ENCODE measurements at places on chromosomes 5 and 9.
A peak's percentile ranks its signal among the peaks of the same experiment; 100 is the strongest.

DNA sequence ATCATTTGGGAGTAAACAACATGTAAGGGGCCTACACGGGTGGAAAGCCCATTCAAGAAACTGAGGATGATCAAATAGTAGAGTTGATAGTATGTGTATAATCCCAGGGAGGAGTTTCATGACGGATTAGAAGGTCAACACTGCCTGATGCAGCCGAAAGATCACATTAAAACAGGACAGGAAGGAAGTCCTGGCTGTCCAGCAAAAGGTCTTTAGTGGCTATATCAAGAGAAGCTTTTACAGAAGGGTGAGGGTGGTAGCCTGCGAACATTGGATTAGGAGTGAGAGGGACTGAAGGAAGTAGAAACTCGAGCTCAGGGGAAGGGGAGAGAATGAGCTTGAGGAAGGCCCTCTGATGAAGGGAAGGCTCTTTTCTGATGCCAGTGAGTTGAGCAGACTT, 36.0 kb downstream of the DOCK8 start:
- DNase-seq, result no peak

- DNase-seq, result no peak
Measured at GRCh38 chr9:83432104-83432627, 106.0 kb downstream of the FRMD3 start.

GRCh38 chr9:128887914-128888350, 6.0 kb downstream of the LRRC8A start:
- DNase-seq, result no peak

DNA sequence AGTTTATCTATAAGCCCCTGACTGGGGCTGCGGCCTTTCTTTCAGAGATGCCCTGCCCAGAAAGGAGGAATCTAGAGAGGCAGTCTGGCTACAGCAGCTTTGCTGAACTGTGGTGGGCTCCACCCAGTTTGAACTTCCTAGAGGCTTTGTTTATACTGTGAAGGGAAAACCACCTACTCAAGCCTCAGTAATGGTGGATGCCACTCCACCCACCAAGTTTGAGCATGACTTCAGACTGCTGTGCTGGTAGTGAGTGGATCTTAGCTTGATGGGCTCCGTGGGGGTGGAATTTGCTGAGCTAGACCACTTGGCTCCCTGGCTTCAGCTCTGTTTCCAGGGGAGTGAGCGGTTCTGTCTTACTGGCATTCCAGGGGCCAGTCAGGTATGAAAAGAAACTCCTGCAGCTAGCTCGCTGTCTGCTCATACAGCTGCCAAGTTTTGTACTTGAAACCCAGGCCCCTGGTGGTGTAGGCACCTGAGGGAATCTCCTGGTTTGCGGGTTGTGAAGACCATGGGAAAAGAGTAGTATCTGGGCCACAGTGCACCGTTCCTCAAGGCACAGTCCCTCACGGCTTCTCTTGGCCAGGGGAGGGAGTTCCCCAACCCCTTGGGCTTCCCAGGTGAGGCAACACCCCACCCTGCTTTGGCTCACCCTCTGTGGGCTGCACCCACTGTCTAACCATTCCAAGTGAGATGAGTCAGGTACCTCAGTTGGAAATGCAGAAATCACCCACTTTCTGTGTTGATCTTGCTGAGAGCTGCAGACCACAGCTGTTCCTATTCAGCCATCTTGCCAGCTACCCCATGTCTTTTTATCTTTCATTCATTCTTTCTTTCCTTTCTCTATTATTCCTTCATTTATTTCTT, 211.8 kb upstream of the C9orf72 start:
- DNase-seq, result peak; percentile 37

DNA sequence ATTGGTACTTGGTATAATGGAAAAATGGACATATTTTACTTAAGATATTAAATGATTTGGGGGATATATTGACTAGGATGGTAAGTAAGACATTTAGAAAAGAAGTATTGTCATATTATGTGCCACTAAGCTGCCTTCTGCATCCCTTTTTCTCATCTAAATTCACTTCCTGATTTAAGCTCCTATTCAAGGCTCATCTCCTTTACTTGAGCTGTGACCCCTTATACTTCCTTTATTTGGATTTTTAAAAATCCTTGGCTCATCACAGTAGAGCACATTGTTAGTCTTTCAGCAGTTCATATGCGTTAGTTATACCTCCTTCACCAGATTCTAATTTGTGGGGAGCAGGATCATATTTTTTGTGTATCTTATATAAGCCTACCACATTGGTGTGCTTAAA, 6.6 kb downstream of the COMMD10 start:
- no peak for DNase-seq

- no peak for DNase-seq
Measured at GRCh38 chr9:126611193-126611591, 2.5 kb upstream of the LMX1B start.

DNA sequence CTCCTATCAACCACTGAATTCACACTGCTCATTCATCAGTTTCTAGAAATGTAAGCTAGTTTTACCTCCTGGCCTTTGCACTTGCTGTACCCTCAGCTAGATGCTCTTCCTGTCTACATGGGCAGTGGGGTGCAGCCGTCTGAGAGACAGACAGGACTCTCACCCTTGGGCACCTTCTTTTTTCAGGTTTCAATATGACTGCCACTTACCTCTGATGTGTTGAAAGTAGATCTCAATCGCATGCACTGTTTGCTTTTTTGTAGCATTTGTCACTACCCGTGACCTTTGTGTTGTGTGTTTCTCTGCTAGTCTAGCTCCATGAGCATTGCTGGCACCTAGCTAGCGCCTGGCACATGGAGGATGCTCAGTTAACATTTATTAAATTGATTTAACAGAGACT, 403.1 kb upstream of the TRPC7 start:
- DNase-seq, result no peak

DNA sequence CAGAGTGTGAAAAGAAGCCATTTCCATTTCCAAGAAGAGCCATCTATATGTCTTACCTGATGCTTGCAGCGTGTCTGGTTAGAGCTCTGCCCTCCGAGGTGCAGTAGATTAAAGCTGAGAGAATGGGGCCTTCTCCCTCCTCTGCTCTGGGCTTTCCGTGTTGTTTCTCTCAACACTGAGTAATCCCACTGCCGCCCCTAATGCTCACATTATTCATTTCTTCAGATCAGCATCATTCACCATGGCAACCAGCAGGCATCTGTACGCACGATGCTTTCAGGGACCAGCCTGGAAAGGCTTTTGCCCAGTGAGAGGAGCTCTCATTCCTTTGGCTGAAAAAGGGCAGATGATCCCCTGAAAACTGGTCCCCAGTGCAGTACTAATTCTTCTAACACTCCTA, 79.6 kb downstream of the CYFIP2 start:
- no peak for DNase-seq

DNA sequence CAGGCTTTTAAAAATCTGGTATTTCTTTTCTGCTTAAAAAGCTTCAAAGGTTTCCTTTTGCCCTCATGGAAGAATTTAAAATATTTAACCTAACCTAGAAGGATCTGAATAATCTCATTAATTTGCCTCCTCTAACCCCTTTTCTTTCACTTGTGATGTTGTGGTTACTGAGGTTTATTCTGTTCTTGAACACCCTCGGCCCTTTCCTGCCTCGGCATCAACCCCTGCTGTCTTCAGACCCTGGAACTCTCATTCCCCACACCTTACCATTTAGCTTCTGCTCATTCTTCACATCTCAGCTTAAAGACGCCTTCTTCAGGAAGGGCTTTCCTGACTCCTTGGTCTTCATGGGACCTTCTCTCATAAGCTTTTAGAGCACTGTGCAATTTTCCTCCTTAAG, 131.4 kb upstream of the MAN2A1 start:
- no peak for DNase-seq

- no peak for DNase-seq
Measured at GRCh38 chr9:96501633-96502538, 51.9 kb downstream of the HABP4 start.

DNA sequence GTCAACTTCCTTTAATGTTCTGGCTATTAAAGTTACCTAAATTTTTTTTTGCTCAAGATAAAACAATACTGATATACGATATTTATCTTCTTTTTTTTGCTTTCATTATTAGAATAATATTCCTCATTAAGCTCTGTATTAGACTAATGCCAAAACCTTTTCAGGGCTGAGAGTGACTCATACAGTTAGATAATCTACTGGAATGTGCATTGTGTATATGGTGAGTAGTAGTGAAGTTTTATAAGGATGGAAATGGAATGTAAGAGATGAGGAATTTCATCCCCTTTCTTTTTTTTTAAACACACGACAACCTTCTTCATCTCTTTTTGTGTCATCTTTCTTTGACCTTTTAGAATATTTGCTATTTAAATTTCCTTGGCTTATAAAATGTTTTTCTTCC, 268.6 kb downstream of the ISL1 start:
- DNase-seq, result no peak

- no peak for DNase-seq
Measured at GRCh38 chr9:81986051-81986450, 2.5 kb upstream of the SPATA31D1 start.

- DNase-seq, result peak; percentile 18
Measured at GRCh38 chr5:128674837-128675446, 136.9 kb upstream of the FBN2 start.

DNA sequence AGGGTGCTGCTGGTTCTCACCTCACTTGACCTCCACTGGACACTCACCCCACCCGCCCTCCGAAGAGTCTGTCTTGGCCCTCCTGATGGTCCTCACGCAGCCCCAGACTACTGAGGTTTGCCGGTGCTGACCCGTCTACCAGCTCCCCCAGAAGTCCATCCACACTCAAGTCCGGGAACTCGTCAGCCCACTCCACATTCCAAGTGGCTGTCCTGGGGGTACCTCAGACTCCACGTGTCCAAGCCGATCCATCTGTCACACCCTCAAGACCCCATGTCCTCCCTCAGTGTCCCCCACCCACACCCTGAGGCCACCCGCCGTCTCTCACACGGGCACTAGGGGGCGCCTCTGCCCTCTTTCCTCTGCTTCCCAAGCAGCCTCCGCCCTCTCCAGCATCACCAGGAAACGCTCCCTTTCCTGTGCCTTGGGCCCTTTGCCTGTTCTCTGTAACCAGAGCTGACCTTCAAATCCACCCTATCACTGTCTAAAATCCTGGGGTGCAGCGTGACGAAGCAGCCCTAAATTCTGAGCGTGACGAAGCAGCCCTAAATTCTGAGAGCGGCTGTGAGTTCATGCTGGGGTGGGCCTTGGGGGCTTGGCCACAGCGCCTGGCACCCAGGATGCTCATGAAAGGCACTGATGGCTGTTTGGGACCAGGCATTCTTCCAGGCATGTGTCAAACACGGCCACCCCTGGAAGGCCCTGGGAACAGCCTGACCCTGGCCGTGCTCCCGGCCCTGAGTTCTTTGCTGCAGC, 95.7 kb downstream of the KCNT1 start:
- DNase-seq, result peak; percentile 33

DNA sequence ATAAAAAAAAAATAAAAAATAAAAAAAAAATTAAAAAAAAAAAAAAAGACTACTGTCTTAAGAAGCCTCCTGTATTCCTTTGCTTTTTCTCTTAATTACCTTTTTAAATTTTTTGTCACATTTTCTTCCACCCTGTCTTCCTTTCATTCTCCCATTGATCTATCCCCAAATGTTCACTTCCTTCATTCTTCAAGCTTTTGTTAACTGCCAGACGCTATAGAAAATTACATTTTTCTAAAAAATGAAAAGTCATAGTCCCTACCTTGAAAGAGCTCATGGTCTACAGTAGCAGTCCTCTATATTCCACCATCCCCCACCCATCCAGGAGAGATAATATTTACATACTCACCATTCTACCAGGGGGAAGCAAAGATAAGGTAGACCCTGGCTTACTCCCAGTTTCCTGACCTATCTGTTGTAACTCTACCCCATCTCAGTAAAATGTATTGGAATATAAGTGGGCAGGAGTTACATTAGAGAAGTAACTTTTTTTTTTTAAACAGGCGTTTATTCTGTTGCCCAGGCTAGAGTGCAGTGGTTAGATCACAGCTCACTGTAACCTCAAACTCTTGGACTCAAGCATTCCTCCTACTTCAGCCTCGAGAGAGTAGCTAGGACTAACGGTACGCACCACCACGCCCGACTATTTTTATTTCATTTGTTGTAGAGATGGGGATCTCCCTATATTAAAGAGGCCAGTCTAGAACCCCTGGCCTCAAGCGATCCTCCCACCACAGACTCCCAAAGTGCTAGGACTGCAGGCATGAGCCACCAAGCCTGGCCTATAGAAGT, 3.8 kb upstream of the PRKAA1 start:
- no peak for DNase-seq

GRCh38 chr9:106779796-106780195, 83.2 kb upstream of the ZNF462 start:
- no peak for DNase-seq

Measured in stimulated activated CD4-positive, alpha-beta T cell treated with anti-CD3 and anti-CD28 coated beads, Interleukin-1b, Interleukin-23, amount 100 ng/mL, for 48 hours (primary cell).